ENCODE measurements at places on chromosomes 12 and 14.

DNA sequence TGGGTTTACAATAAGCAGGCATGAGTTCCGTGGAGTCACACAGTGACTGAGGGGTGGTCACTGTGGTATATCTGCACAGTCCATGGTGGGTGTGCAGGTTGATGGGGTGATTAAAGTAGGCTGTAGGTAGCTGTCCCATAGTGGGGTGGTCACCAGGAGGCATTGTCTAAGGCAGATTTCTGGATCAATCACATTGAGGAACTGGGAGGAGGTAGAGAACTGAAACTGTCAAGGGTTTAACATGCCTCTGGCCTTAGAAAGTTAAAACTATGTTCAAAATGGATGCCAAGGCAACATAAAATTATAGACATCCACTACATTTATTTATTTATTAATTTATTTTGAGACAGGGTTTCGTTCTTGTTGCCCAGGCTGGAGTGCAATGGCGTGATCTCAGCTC, 8.3 kb downstream of the ADCK1 start:
- no peak for DNase-seq

DNA sequence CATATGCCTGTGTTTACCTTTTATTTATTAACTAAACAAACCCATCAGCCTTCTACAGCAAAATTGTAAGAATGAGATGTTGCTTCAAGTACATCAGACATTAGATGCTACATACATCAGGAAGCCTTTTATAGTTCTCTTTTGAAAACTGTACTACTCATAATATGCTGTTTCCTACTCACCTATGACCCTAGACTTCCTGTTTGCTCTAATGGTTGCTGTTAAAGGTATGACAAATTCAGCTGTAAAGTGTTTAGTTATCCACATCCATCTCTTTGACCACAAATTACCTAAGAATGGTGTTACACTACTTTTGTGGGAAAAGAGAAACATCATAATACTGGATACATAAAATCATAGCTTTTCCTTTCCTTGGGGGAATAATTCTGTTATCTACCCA, 220.0 kb downstream of the RAD51B start:
- DNase-seq: no peak

- no peak for DNase-seq
Measured at GRCh38 chr14:80653956-80654355, 287.6 kb downstream of the CEP128 start.

DNA sequence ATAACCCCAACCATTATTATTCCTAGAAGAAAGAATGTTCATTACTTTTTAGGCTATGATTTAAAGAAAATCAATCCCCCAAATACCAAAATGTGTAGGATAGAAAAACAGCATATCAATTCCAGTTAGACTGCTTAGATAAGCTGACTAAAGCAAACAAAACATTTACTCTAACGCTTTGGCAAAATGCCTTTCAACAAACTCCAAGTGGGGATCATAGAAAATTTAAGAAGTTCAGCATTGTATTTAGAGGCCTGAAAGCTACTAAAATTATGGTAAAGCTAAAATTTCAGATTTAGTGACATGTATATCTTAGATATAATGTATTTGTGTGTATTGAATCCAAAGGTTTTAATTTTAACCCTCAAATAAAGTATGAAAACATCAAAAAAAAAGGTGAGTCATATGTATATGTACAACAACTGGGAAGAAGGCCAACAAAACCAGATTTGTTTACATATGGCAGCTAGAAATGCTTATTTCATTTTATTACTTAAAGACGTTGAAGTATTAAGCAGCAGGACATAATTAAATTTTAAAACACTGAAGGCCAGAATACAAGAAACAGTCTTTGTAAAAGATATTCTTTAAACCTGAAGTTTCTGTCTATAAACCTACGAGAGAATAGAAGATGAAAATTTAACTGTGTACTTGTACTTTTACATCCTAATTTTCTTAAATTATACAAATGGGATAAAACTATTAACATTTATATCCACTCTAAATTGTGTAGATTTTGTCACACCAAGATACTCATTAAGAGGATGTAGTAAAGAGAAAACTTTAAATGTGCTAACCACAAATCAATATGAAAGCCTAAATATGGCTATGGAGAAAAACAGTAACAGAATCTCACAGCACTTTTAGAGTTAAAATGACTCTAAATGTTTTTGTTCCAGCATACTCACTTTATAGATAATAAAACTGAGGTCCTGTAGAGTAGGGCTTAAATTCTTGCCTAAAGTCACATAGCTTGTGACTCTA, 71.4 kb downstream of the SLC41A2 start:
- no peak for DNase-seq

GRCh38 chr12:120216742-120217605, 16.1 kb upstream of the RPLP0 start:
- no peak for DNase-seq

DNA sequence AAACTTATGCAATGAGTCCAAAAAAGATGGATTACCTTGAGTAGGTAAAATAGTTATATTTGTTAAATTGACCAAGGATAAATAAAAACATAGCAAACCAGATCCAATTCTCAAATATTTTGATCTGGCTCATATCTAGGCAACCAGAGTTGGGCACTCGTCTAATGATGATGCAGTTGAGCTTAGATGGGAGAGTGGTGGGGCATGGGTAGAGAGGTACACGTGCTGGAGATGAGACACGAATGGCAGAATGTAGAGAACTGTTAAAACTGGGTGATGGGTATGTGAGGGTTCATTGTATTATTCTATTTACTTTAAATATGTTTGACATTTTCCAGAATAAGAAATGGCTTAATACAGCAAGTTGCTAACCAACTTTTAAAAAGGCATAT, 7.6 kb upstream of the RNF34 start:
- DNase-seq: no peak

DNA sequence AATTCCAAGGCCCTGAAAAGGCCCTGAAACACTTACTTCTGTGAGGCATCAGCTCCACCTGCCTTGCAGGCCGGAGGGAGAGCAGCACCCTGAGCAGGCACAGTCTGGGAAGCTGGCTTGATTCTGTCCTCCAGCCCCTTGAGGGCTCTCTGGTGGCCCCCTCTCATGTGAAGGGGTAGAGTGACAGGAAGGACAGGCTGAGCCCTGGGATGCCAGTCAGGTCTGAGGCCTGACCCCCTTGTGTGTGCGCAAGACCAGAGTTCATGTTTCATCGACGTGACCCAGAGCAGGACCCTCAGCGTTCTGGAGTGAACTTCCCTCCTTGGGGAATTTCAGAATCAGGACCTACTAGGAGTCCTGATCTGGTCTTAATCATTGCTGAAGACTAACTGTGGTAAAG, 1.3 kb downstream of the RNASE8 start:
- no peak for DNase-seq

DNA sequence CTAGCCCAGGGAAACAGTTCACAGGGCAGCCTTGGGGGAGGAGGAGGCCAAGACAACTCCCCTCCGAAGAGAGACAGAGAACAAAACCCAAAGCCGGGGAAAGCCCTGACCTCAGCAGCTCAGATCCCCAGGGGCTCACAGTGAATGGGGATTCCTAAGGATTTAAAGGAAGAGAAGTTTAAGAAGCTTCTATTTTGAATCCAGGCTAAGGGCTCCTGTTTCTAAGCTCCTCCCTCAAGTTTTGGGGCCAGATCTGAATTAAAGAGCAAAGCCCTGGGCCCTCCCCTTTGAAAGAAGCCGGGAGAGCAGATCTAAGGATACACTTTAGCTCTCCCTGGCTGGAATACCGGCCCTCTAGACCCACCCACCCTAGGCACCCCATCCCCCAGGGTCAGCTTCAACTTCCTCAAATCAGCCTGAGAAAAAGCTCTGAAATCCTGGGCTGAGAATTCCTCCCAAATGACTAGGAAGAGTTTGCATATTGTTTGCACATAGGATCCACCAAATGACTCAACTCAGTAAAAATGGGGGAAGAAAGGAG, 3.9 kb downstream of the KDM2B start:
- DNase-seq: no peak
